ENCODE measurements at places on chromosomes 5 and 9. TPM values are rescaled to one million over a fixed set of nuclear protein-coding genes. Genes with fewer than 3 reads are reported as not detected.

DNA sequence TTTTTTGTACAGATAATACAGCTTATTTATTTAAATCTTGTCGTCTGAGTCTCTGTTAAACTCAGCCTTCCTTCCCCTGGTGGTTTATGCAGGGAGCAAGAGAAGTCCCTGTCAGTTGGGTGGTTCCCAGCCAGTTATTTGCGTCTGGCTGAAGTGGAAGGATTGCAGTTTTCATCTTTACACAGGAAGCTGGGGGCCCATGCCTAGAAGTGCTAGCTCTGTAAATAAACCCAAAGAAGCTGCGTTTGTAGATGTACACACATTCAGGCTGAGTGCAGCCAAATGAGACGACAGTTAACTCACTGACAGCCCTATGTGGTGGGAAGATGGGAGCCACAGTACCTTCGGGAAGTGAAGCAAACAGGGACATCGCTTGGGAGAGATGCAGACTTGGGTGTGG lies 122.1 kb downstream of the SAXO1 start:
- H3K27ac ChIP-seq, result no peak overlapping the region
- H3K4me1 ChIP-seq, result no peaks in the 10 kb centered on the region
- no peak for DNase-seq
- no peaks in the 10 kb centered on the region for H3K36me3 ChIP-seq

GRCh38 chr9:129761293-129761900 lies 8.6 kb upstream of the PTGES start:
- H3K27me3 ChIP-seq, result no peaks in the 10 kb centered on the region
- H3K36me3 ChIP-seq, result no peaks in the 10 kb centered on the region
- H3K4me3 ChIP-seq, result no peak overlapping the region

GRCh38 chr9:116899337-116900006 lies 212.4 kb downstream of the TRIM32 start:
- H3K27ac ChIP-seq, result no peak overlapping the region
- no peaks in the 10 kb centered on the region for H3K4me1 ChIP-seq
- H3K36me3 ChIP-seq, result no peaks in the 10 kb centered on the region
- no peak overlapping the region for H3K4me3 ChIP-seq
- H3K27me3 ChIP-seq, result no peaks in the 10 kb centered on the region

Gene LCN1
- polyA plus RNA-seq, result not detected

DNA sequence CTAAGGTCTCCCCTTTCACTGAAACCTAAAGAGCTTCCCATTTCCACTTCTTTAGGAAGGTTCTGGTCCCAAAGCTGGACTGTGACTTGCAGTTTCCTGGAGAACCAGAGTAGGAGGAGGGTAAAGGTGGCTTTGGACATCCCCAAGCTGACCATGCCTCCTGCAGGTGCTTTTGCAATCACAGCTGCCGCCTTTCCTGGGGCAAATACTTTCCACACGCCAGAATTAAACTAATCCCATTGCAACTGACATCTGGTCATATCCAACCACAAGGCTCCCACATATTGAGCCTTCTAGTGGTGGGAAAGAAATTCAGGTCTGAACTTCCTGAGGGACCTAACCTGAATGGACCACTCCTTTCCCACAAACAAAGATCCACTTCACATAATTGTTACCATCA lies 92.7 kb downstream of the NRG2 start:
- no peaks in the 10 kb centered on the region for H3K36me3 ChIP-seq
- no peak for DNase-seq
- H3K4me3 ChIP-seq, result no peak overlapping the region
- no peak overlapping the region for H3K27ac ChIP-seq
- no peaks in the 10 kb centered on the region for H3K27me3 ChIP-seq

GRCh38 chr9:116491219-116491618 lies 195.9 kb upstream of the TRIM32 start:
- H3K4me1 ChIP-seq, result no peaks in the 10 kb centered on the region
- no peak overlapping the region for H3K4me3 ChIP-seq
- H3K27ac ChIP-seq, result no peak overlapping the region
- no peaks in the 10 kb centered on the region for H3K36me3 ChIP-seq

Measured in adrenal gland (tissue), 19 donors.